Right renal pelvis (tissue), 4 donors: ENCODE measurements at places on chromosomes 4 and X.

DNA sequence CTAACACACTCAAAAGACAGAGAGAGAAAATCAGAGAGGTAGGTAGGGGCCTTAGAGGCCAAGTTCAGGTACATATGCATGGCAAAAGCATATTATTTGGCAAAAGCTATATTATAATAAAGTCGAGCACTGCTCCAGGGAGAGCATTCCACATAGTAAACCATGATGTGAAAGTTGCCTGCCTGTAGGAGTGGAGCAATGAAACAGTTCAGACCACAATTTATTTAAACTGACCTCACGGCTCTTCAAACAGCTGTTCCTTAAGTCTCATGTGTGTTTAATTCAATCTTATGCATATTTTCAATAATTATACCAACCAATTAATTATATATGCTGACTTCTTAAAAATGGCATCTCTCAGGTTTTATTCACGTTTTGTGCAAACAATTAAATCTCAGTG is 3.3 kb downstream of the RFC1 start:
- DNase-seq = no peak

DNA sequence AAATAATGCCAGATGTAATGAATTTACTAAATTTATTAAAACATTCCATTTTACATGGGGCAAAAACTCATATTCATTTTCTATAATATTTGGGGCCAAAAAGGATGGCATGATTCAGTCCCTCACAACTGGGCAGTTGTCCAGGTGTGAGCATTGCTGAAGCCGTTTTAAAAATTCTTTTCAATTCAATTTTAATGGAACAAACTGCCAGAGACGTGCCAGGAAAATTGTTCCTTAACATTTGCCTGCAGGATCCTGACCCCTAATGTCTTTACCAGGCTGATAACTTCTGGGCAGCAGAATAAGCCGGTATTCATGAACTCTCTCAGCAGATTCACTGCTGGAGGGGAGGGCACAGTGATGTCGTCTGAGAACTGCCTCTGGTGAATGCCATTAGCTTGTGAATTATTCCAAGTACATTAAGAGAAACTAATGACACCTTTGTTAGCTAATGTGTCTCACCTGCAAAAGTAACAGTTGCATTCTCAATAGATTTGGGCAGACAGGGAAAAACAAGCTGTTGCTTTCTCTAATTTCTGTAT is 1445.1 kb upstream of the TENM3 start:
- no peak for DNase-seq

GRCh38 chrX:135308345-135308855 is 880 bp upstream of the ETDC start:
- DNase-seq = no peak

DNA sequence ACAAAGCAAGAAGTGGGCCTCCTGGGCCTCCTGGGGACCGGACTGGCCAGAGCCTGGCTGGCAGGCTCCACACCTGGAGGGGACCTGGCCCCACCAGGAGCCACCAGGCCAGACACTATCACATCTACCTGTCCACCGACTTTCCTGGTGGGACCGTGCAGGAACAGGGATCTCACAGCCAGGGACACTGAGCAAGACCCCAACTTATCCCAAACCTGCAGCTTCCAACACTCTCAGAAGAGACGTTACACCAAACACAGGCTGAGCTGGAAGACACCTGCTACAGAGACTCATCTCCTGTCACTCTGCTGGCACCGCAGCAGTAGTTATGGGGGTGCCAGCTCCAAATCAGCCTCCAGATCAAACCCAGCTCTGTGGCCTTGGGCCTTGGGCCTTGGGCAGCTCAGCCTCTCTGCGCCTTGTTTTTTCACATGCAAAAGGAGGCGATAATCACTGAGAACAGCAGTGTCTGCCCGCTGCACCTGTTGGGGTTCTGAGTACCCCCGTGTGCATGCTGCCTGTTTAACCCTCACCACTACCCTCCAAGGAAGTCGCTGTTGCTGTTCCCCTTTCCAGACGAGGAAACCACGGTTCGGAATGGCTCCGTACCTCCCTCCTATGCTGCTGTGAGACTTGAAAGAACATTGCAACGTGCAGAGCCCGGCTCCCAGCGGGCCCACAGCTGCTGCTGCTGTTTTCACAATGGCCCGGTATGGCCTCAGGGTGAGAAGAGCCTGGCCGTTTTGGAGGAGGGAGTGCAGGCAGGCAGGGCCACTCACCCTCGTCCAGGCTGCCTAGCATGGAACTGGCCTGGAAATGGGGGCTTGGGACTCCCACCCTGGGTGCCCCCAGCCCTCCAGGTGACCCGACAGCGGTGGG is 69.6 kb downstream of the ADRA2C start:
- no peak for DNase-seq

DNA sequence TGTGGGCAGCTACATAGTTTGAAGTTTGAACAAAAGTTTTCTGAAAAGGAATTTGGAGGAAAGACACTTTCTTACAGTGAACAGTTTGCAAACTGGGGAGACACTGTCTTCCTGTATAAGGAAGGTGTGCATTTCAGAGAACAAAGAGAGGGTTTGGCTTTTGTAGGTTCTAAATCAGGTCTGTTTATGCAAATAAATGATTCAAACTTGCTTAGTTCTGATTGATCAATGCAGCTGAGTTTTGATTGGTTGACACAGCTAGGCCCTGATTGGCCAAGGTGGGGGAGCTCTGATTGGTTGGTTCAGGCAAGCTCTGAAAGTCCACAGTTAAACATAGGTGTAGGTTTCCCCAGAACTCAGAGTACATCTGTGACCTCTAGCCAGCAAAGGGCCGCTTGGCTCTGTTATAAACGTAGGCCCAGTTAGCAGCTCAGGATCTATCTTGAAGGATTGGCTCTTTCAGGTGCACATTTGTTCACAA is 63.0 kb upstream of the ENPP6 start:
- no peak for DNase-seq

DNA sequence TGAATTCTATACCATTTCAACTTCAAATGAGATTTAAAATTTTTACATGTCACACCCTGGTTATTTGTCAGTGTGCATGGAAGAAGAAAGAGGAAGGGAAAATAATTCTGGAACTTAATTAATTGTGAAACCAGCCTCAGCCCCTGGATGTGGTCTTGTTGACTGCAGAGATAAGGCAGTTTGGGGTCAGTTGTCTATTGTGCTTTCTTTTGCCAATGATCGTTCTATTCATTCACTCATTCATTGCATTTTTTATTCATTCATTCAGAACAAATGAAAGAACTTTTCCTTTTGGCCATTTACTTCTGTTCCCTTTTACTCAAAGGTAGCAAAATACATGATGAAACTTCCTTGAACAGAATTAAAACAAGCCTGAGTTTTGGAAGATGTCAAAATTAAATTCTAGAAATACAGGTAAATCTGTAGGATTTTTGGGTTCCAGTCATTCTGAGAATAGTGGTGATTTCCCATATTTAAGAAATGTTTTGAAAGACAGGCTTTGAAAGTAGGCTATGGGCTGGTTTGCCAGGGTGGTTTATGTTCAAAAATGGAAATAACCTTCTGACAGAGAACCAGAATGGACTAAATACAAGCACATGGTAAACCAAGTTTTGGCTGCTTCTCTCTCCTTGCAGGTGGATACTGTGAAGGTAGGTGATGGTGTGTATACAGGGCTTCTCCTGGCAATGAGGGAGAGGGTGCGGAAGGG is 35.7 kb downstream of the PARM1 start:
- no peak for DNase-seq

DNA sequence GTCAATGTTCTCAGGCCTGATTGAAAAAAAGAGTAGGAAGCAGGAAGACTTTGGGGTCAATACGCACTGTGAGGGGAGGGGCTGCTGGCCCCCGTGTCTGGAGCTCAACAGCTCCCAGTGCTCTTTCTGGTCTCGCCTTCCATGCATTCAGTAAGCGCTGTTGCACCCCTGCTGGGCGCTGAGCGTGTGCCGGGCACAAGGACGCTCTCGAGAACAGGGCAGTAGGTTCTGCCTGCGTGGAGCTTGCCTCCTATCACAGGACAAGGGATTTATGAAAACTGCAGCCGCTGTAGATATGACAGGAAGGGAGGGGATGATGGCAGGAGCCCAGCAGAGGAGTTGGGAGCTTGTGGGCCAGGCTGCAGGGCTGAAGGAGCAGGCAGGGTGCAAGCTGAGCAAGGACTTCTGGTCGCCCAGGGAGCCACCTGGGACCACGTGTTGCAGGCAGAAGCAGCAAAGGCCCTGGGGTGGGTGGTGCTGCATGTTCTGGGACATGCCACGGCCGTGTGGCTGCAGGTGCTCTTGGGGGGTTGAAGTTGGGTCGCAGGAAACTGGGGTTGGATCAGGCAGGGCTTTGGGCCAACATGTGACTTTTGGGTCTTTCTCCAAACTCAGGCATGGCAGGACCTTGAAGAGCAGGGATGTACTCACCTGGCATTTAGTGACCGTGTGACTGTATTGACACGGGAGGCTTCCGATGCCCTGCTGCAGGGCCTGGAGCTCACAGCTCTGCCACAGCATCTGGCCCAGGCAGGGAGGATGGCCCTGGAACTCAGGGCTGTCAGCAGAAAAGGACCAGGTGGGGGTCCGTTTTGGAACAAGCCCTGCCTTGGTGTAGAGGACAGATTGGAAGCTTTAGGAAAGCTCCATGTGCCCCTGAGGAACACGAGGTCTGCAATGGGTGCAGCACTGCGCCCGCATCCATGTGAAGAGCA is 97.9 kb downstream of the CPZ start:
- no peak for DNase-seq

GRCh38 chr4:24763631-24764297 is 31.6 kb upstream of the SOD3 start:
- DNase-seq = no peak
